Non-pigmented ciliary epithelial cell (primary cell): ENCODE measurements at places on chromosomes 13 and 19.

DNA sequence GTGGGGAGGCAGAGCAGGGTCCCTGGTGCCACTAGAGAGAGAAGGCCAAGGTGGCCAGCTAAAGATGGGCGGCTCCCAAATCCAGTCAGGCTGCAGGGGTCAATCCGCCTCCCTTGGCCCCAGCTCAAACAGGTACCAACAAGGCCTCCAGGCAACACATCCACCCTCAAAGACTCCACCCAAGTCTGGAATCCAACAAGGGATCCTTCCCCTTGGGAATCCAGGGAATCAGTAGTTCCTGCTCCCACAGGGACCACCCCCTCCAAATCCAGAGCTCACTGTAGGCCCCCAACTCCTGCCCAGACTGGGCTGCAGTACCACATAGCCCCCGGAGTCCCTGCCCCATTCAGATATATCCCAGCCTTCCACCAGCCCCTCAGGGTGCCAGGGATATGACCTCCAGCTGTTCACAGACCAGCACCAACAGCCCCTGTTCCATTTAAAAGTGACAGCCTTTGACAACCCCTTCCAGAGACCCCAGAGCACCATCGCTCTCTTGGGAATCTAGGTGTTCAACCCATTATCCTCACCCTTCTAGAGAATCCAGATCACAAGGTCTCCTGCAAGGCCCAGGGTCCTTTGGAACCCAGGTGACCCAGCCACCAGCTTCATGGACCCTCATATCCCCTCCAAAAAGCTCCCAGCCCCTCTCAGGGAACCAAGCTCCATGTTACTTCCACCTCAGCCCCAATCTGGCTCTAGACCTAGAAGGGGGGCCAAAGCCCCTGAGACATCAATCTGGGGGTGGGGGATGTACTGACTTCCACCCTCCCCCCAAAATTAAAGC is 3.2 kb downstream of the ERF start:
- no peak for DNase-seq

DNA sequence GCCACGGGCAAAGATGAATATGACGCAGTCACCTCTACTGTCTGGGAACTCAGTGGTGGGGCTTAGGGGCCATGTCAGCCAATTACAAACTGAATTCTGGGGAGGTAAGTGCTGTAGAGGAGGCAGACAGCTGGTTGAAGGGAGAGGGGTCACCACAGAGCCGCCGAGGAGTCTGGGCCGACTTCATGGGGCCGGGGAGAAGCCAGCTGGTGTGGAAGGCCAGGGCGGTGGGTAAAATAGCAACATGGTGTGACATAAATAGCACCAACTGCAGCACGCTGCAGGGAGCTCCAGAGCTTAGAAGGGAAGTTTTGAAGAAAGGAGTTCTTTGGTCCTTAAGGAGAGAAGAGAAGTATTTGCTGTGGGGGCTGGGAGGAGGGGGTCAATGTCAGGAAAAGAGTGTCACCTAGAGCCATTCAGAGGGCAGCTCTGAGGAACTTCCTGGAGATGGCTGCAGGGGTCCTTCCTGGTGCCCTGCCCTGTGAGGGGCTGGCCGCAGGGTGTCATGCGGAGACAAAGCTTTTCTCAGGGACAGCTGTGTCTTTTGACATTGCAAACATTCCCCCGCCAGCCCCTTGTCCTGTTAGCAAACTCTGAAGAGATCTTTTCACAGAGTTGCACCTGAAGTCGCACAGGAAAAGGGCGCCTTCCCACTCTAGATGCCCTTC is 6.4 kb downstream of the METTL21C start:
- no peak for DNase-seq

- no peak for DNase-seq
Observed at GRCh38 chr13:73171271-73171682, 112.5 kb downstream of the KLF5 start.

DNA sequence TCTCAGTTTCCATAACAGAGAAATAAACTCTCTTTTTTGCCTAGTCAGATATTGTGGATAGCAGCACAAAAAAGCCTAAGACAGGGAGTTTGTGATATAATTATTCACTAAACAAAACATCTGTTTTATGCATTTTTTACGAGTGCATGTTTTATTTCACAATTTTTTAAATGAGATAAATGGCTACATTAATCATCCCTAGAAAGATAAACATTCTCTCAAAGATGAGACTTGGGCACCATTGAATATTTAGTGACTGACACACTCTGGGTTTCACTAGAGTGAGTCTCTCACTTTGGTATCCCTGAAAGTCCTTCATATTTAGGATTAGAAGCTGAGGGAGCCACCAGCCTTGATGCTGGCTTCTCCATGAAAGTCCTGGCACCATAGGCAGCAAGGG is 74.3 kb upstream of the LRCH1 start:
- DNase-seq, result no peak

- no peak for DNase-seq
Observed at GRCh38 chr19:16888629-16889365, at the start of gene F2RL3. Gene F2RL3, plus strand, starts transcription at chr19:16888999. Its CDS starts 191 bp downstream, at chr19:16889190.

- DNase-seq, result no peak
Observed at GRCh38 chr19:6023085-6023682, 45.2 kb upstream of the RANBP3 start.

DNA sequence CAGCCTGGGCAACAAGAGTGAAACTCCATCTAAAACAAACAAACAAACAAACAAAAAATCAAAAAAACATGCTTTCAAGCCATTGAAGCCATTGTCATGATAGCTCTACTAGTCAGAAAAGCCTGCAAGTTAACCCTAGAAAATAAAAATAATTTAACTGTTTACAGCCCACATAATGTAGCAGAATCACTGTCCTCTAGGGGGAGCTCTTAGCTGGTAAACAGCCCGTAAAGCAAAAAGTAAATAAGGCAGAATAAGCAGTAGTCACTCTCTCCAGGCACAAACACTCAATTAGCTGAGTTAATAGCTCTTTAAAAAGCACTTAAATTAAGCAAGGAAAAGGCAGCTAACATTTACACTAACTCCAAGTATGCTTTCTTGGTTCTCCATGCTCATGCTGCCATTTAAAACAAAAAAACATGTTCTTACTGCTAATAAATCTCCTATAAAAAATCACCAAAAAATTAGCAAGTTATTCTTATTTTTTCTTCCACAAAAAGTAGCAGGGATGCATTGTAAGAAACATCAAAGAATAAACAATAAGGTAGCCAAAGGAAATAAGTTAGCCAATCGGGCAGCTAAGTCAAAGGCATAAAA is 11.3 kb downstream of the LILRB4 start:
- DNase-seq, result no peak

GRCh38 chr19:14248578-14249011 is 42.6 kb upstream of the ADGRL1 start:
- DNase-seq, result peak; percentile 6

GRCh38 chr13:107450431-107450830 is 764.9 kb downstream of the LIG4 start:
- DNase-seq, result no peak

- DNase-seq, result no peak
Observed at GRCh38 chr19:37329686-37330085, 41.2 kb upstream of the ZNF527 start.

DNA sequence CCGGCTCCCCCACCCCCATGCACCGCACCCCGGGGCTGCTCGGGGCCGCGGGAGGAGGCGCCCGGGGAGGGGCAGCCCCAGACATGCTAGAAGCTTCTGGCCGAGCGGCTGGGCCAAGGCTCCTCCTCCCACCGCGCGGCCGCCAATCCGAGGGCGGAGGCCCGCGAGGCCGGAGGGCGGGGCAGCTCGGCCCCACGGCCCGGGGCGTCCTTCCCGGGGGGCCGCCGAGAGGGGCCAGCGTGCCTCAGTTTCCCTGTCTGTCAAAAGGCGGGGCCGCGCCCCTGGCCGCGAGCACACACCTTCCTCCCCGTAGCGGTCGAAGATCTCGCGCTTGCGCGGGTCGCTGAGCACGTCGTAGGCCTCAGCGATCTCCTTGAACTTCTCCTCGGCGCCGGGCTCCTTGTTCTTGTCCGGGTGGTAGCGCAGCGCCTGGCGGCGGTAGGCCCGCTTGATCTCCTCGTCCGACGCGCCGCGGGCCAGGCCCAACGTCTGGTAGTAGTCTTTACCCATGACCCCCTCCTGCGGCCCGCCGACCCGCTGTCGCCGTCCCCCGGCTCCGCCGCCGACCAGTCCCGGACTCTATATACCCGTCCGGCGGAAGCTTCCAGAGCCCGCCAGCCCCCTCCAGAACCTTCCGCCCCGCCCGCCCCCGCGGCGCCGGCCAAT is at the start of gene DNAJB1:
Gene DNAJB1 (minus strand): TSS at position 558 of the 666 bp plus-strand sequence. CDS start 48 bp downstream, at position 510.
- DNase-seq, result no peak

DNA sequence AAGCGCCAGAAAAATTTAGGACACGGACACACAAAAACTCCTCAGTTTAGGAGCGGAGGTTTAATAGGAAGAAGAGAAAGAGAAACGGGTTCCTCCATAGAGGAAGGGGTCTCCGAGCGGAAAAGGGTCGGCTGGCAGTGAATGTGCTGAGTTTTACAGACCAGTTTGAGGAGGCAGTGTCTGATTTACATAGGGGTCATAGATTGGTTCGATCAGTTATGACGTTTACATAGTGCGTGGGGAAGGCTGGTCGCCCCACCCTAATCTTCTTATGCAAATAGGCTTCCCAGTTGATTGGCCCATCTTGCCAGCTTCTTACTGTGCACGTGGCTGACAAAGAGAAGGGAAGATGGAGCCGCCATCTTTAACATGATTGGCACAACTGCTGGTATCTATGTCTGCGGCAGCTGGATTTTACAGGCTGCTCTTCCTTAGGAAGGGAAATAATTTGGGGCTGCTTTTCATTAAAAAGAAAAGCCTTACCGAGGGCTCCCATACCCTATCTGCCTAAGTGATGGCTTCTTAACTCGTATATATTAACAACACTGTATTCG is 1.2 kb upstream of the ZNF225 start:
- peak; percentile 76 for DNase-seq

GRCh38 chr19:41297628-41298347 is 12.2 kb upstream of the CCDC97 start:
- no peak for DNase-seq

- peak; percentile 10 for DNase-seq
Observed at GRCh38 chr13:79901336-79901735, 420.4 kb downstream of the NDFIP2 start.

GRCh38 chr13:30394751-30395191 is 27.5 kb upstream of the UBE2L5 start:
- no peak for DNase-seq

DNA sequence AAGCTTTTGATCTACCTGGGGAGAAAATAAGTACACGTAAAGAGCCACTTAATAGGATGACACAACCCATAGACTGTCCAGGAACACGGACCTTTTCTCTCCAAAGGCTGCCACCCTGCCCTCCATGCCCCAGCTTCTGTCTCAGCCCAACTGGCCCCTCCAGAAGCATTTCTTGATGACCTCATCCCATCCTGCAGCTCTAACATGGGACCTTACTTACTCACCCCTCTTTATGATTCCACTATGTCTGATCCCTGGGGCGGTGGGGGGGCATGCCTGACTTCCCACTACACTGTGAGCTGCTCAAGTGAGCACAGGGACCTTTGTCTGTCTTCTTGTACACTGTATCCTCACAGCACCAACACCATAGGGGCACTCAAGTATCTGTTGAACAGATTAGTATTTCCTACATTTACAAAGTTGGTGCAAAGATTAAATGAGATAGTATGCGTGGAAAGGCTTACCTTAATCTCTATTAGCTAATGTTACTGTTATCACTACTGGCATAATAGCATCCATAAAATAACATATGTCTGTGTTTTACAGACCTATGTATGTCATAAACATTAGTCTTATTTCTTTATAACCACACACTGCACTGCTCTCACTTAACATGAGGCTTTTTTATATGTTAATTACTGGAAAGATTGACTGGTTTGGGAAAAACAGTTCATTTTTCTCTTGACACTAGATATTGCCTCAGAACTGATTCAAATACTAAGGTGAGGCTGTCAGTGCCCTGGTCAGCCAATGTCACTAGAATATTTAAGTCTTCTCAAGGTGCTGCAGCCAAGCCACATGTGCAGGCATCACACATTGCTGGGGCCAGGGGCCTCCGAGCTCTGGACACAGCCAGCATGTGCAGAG is 100.9 kb downstream of the FOXO1 start:
- no peak for DNase-seq

DNA sequence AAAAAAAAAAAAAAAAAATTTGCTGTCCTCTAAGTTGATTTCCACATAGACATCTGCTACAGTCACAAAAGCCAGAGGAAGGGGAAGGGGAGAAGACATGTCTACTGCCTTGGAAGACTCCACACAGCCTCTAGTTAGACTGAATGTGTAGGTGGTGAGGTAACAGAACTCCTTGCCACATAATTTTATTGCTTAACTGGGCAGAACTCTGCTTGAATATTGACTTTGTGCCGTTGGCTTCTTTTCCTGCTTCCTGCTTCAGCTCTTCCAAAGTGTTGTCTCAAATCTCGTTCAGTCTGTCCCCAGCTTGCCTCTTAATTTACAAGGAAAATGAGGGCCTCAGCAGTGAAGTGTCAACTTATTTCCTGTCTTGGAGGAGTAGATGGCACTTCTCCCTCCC is 37.1 kb downstream of the ESD start:
- no peak for DNase-seq

DNA sequence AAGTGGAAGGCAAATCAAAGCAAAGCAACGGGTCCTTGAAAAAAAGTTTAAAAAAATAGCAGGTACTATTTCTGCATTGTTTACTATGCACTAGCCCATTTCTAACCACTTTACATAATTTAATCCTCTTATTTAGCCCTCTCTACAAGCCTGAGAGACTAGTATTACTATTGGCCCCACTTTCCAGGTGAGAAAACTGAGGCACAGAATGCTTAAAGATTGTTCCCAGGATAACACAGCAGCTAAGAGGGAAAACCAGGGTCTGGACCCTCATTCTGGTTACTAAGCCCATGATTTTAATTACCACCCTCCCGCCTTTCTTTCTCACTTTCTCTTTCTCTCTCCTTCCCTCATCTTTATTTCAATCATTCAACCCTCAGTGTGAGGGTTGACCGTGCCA is 5.7 kb downstream of the ZSWIM9 start:
- no peak for DNase-seq

DNA sequence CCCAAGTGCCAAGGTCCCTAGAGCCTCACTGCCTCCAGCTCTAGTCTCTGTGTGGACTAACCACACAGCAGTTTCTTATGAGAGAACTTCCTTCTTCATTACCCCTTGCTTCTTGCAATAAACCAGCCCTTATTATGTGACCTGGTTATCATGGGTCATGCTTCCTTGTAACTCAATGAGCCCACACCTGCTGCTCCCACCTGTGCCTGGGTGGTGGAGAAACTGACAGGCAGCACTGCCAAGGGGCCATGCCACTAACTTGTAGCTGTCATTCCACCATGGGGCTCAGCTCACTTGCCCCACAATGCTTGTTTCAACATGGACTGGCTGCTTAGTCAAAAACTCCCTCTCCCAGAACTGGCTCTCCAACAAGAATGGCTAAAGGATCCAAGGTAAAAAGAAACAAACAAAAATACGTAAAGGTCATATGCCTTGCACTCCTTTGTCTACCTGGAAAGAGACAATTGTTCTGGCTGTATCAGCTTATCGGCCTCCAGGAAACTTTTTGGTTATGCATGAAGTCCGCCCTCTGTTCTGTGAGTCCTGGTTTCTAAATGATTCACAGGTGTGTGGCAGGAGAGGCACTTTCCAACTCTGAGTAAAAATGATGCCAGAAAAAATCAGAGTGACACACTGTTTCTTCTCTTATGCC is 446.4 kb downstream of the COG6 start:
- DNase-seq, result no peak

- no peak for DNase-seq
Observed at GRCh38 chr19:5595745-5596144, 26.8 kb downstream of the SAFB2 start.

- DNase-seq, result peak; percentile 76
Observed at GRCh38 chr19:51735759-51736449, 12.1 kb upstream of the HAS1 start.
